ENCODE measurements at places on chromosomes 1 and 21.

- no peak for DNase-seq
Measured at GRCh38 chr1:229114315-229114714, 156.6 kb upstream of the RAB4A start.

DNA sequence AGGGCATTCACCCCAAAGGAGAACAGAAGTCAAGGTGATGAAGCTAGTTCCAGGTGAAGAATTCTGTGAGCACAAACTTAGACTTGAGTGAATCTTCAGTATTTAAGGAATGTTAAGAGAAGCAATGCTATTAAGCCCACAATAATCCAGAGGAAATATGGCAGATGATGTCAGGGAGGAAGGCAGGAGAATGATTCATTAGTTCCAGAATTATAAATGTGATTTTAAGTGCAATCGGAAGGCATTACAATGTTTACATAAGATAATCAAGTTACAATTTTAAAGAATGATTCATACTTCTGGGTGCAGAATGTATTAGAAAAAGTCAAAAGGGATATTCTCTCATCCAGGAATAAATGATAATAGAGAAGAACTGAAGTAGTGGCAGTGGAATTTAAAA is 545.2 kb upstream of the BRINP3 start:
- DNase-seq = no peak

- no peak for DNase-seq
Measured at GRCh38 chr1:38301040-38301439, 254.4 kb upstream of the POU3F1 start.

- DNase-seq = no peak
Measured at GRCh38 chr1:151760597-151761385, 2.5 kb downstream of the MRPL9 start.

DNA sequence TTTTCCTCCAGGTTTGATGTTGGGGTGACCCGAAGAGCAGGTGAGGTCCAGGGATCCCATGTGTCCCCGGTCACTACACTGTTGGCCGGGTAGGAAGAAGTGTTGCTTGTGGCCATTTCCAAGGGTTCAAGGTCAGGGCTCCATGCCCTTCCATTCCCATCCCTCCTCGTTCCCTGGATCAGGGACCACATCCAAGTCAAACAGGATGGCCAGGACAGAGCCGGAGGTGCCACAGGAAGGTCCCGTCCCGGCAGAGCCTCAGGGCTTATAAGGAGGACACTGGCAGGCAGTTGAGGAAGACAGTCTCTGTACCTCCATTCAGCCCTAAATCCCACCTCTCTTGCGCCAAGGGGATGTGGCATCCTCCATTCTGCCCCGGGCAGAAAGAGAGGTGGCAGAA is 22.0 kb upstream of the FAM131C start:
- no peak for DNase-seq

DNA sequence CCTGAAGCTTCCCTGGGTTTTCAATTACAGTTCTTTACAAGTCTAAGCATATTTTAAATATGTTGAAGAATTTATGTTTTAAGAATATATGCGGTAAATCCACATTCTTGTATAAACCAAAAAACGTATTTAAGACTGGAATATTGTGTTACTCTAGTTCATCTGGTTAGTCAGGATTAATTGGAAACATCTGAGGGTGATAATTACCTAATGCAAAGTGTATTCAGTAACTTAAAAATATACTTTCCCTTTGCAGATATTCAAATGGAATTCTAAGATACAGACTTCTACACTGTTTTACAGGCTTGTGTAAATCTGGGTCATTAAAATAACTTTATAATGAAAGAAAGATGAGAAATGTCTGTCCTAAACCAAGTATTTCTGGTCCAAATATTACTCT is 302.0 kb downstream of the VAV3 start:
- no peak for DNase-seq

- no peak for DNase-seq
Measured at GRCh38 chr1:45890078-45890477, 86.7 kb downstream of the MAST2 start.

DNA sequence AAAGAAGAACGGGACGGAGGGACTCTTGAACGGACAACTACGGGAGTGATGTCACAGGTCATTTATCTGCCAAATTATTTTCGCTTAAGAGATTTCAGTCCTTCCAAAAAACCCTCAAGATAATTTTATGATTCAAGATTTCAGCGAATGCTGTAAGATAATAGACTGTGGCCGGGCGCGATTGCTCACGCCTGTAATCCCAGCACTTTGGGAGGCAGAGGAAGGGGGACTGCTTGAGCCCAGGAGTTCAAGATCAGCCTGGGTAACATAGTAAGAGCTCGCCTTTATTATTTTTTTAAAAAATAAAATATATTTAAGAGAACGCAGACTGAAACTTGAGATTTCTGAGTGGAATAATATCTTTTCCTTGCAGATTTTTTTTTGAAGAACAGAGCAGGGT is 609 bp downstream of the RWDD2B start:
- DNase-seq = no peak

DNA sequence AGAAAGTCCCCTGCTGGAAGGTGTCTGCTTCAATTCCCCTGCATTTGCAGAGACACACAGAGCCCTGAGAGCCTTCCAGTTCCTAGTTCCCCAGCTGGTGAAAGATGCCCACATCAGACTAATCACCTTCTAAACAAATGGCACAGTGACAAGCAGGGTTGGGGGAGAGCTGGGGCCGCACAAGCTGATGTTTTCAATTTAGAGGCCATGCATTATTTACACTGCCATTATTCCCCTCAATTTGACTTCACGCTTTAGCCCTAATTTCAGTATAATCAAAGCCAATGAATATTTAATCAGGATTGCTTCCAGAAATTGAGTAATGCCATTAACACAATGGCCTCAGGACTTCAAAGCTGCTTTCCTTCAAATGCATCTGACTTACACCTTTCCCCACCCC is 81.5 kb downstream of the BEND5 start:
- no peak for DNase-seq

- no peak for DNase-seq
Measured at GRCh38 chr1:30745156-30745833, 12.3 kb downstream of the LAPTM5 start.

GRCh38 chr21:41779659-41780058 is 12.8 kb upstream of the RIPK4 start:
- DNase-seq = no peak

- no peak for DNase-seq
Measured at GRCh38 chr1:212980123-212980785, 29.9 kb downstream of the VASH2 start.

- no peak for DNase-seq
Measured at GRCh38 chr1:206768472-206769303, 1.9 kb upstream of the IL19 start.

GRCh38 chr1:9687874-9688582 is 36.5 kb downstream of the PIK3CD start:
- no peak for DNase-seq

- no peak for DNase-seq
Measured at GRCh38 chr1:9166289-9167235, 37.7 kb upstream of the GPR157 start.

DNA sequence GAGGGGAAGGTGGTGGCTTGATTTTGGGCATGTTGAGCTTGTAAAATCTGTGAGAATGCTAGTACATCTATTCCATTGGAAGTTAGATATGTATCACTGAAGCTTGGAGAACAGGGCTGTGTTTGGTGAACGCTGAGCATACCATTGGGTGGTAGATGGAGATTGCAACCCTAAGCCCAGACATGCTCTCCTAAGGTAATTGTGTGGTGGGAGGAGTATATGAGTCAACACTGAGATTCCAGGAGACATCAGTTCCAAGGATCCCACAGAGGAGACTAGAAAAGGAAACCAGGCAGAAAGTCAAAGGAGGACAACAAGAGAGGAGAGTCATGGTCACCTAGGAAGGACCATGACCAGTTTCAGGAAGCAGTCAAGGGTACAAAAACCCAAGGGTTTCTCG is 60.4 kb downstream of the KIF21B start:
- DNase-seq = no peak

DNA sequence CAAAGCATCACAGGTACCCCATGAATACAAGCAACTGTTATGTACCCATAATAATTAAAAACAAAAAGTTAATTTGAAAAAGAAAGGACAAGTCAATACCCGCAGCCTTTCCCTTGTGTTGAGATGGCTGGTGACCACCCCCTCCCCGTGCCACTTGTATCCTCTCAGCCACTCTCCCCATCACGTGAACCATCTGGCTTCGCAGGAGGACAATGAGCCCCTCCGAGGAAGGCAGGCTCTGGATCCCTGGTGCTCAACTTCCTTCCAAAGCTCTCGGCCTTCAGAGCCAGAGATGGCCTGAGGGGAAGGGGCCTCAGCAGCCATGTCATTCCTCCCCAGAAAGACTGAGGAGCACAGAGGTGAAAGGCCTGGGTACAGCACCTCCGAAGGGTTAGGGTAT is 120.4 kb upstream of the RAB4A start:
- no peak for DNase-seq

GRCh38 chr1:36225283-36225899 is 1.1 kb downstream of the THRAP3 start:
- no peak for DNase-seq

GRCh38 chr1:153549741-153550397 is 811 bp upstream of the S100A3 start:
- DNase-seq = no peak

DNA sequence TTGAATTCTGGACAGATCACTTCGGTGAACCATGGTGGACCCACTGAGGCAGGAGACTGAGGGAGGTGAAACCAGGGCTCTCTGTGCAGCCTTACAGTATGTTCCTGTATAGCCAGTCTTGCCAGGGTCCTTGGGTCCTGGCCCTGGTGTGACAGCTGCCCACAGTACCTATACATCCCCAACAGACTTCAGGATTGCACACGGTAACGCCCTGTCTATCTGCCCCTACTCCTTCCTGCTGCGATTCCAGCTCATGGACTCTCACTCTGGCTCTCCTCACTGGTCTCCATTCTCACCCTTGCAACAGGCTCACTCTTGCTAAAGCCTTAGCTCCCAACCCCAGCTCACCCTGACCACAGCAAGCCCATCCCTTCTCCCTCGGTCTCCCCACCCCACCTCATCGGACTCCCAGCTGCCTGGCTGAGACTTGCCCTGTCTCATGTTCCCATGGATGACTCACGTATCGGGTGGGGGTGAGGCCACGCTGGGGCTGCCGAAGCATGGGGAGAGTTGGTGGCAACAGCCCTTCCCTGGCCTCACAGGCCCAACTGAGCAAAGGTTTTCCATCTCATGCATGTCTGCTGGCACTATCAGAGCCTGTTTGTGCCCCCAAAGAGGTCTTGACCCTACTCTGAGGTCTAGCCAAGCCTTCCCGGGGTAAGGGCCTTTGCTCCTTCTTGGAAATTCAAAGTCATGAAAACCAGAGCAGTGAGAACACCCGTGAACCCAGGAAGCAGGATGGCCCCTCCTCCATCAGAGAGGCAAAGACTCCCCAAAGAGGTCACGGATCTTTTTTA is 7.1 kb downstream of the PHLDA3 start:
- DNase-seq = peak; percentile 71

- no peak for DNase-seq
Measured at GRCh38 chr1:97824624-97825023, 96.2 kb downstream of the DPYD start.

DNA sequence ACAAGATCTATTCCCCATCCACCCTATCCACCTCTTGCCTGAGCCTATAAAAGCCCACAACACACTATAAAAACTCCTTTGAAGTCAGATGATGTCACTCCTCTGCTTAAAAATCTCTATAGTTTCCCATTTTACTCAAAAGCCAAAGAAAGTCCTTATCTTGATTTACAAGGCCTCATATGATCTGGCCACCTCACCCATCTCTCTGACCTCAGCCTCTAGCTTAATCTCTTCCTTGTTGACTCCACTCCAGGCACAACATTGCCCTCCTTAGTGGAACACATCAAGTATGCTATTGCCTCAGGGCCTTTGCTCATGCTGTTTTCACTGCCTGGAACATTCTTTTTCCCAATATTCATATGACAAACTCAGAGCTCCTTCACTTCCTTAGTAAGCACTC is 33.3 kb downstream of the ZNF281 start:
- no peak for DNase-seq

DNA sequence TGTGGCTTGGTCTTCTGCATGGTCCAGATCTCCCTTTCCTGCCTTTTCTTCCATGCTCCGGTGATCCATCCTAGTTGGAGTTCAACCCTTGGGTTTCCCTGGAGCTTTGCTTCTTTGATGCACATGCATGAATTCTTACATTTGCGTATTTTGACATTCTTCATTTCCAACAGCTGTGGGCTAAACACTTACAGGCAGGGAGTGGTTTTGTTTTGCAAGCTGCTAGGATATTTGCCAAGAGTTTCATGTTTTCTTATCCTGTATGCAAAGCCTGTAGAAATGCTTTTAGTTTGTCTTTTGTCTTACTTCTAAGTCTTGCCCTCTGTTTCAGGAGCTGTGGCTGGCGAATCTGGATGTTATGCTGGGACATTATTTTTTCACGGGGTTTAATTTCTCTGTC is 90.3 kb upstream of the PAXBP1 start:
- no peak for DNase-seq

DNA sequence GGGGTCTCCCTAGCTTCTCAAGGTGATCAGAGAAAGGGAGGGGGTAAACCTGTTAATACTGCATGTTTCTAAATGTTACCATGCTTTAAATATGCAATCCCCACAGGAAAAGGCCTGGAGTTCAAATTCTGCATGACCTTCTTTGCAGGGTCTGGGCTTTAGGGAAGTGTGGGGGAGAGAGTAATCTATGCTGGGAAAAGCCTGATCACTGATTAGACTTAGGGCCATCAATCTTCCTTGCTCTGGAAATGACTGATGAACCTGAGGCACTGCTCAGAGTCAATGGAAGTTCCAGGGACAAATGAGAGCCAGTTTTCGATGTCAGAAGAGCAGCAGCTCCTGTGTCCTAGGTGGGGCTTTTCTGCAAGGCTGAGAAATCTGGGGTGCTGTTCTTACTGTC is 3.2 kb upstream of the SPRR1A start:
- DNase-seq = no peak

- DNase-seq = no peak
Measured at GRCh38 chr21:36563341-36563926, 83.5 kb upstream of the CLDN14 start.

GRCh38 chr21:15062606-15062965 is 2.2 kb downstream of the NRIP1 start:
- no peak for DNase-seq

- DNase-seq = no peak
Measured at GRCh38 chr21:25757531-25757930, 22.8 kb downstream of the GABPA start.

- no peak for DNase-seq
Measured at GRCh38 chr1:5525597-5526384, 466.4 kb downstream of the NPHP4 start.

DNA sequence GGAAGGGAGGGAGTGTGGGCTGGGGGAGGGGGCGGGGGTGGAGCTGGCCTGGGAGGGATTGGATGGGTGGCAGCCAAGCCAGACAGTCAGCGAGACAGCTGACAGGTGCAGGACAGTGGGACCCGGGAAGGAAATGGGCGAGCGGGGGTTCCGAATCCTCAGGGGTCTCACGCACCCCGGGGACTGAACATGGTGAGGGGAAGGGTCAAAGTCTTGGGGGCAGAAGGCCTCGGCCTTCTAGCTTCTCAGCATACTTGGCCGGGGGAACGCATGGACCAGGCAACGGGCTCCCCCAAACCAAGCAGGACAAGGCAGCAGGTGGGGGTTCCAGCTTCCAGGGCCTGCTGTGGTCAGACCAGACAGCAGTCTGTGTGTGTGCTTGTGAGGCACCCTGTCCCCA is 23.1 kb downstream of the CASZ1 start:
- no peak for DNase-seq

Data from Panc1 (cell line).